ENCODE measurements at places on chromosomes 3 and 15. TPM values are rescaled to one million over a fixed set of nuclear protein-coding genes. Genes with fewer than 3 reads are reported as not detected.

MYRIP gene
- total RNA-seq = 2.2 TPM

GOLGA8M gene
- total RNA-seq = 3.7 TPM

FGF7 gene
- 18.9 TPM for total RNA-seq

GOLGA6L10 gene
- total RNA-seq = 7.0 TPM

CCDC51 gene
- total RNA-seq = 18.6 TPM

DUOXA2 gene
- not detected for total RNA-seq

STAB1 gene
- 95.8 TPM for total RNA-seq

SAMD7 gene
- total RNA-seq = 0.18 TPM

OSTN gene
- total RNA-seq = 8.3 TPM

Measured in metanephros (tissue), 2 donors.